Stimulated activated CD4-positive, alpha-beta T cell treated with anti-CD3 and anti-CD28 coated beads, Interleukin-12 subunit alpha, Interleukin-12 subunit beta, amount 100 ng/mL, for 24 hours (primary cell): ENCODE measurements at places on chromosomes 4 and X.
A peak's percentile ranks its signal among the peaks of the same experiment; 100 is the strongest.

DNA sequence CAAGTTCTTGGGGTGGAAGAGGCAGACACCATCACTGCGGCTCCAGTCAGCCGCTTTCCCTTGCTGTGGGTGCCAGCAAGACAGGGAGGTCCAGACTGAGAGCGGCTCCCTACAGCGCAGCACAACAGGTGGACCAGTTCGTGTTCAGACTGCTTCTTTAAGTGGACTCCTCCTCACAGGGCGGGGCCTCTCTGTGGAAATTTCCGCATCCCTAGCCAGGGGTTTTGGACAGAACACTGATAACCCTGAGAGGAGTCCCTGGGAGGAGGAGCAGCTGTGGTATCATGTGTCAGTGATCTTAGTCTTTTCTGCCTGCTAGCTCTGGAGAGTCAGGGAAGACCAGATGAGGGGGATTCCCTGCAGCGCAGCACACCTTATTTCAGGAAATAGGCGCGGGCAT lies 48.5 kb downstream of the MAGEC2 start:
- DNase-seq: no peak

- no peak for DNase-seq
Observed at GRCh38 chr4:36333303-36333877, 52.0 kb downstream of the DTHD1 start.

DNA sequence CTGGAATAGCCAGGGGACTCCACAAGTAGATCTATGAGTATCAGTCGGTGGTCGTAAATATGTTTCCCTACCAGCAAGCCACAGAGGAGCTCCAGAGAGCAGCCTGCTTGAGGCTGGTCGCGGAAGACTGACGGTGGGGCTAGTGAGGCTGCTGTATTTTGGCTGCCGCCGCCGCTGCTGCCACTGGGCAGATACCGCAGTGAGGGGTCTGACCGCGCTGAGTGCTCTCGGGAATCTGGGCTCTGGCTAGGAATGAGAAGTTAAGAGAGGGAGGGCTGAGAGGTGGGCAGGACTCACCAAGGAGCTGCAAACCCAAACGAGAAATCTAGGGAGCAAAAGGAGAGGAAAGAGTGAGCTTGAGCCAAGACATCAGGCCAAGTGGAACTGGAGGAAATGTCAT lies at the start of gene EXOC1L:
Gene EXOC1L, plus strand, starts transcription at position 157 of the 400 bp plus-strand sequence. Its CDS starts 237 bp downstream, at position 394.
- DNase-seq: no peak

- DNase-seq: no peak
Observed at GRCh38 chrX:19760345-19760744, 127.1 kb downstream of the SH3KBP1 start.

DNA sequence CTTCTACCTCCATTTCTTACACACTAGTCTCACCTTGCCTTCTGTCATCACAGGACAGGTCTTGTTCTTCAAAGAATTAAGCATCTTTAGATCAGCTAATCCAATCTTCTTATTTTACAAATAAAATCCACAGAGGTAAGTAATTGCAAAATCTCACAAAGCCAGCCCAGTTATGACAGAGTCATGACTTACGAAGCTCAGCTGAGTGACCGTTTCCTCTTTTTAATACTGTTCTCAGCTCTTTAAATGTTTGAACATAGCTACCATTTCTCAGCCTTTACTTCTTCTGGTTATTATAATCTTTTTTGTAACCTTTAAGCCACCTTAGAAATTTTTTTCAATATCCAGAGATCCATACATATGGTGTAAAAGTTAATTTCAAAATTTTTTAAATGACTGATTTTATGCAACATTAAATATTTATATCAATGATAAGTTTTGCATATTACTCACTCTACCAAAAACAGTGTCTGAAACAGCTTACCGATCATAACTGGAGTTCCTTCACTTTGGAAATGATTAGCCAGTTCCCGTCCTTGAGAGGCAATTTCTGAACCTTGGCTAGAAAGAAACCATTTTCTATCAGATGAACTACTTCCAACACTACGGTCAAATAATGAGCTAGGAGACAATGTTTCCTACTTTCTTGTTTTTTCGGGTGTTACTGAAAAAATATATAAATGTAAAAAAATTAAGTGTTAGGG lies 8.8 kb downstream of the ANKRD37 start:
- DNase-seq: no peak

DNA sequence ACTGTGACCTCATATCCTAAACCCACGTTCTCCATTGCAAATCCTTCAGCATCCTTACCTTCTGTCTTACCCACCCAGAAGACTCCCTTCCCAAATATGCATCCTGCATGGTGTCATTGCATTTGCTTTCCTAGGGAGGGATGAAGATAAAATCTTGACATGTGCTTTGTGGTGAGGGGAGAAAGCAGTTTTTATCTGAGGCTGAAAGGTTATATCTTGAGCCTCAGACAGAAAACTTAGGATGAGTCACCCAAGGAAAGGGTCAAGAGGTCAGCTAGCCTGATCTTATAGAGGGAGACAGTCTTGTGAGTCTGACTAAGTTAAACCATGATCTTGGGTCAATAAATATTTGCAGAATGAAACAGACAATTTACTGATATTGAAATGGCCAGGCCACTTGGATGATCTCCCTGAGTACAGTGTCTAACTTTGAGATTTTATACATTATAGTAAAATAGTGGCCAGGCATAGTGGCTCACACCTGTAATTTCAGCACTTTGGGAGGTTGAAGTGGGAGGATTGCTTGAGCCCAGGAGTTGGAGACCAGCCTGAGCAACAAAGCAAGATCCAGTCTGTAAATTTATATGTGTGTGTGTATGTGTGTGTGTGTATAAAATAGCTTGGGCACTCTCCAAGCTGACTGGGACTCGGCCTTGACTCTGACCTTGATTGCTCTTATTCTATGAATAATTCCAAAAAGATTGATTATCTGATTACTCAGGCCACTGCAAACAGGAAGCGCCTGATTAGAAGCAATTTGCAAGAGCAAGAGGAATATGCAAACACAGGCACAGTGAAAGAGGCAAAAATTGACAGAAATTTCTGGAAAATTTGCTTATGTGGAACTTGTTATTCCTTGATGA lies 15.4 kb upstream of the FAM9C start:
- no peak for DNase-seq

- DNase-seq: no peak
Observed at GRCh38 chrX:38649674-38650647, 88.6 kb downstream of the TSPAN7 start.

GRCh38 chrX:21986596-21986995 lies 45.5 kb upstream of the PHEX start:
- no peak for DNase-seq

GRCh38 chr4:11719879-11720278 lies 291.2 kb upstream of the HS3ST1 start:
- no peak for DNase-seq

- DNase-seq: no peak
Observed at GRCh38 chr4:153081693-153082092, 122.5 kb upstream of the TRIM2 start.

DNA sequence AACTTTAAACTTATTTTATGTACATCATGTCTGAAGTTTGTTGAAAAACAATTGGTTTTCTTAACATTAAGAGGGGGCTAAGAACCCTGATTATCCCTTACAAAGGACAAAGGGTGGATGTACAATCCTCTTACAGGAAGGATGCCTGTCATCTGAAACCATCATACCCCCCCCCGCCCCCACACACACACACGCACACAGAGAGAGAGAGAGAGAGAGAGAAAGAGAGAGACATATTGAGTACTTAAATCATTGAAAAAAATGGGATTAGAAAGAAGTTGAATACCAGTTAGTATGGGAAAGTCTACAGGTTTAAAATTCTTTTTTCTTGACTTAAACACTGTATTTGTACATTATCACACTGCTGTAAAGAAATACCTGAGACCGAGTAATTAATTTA lies 10.9 kb upstream of the PGM2 start:
- no peak for DNase-seq

- DNase-seq: no peak
Observed at GRCh38 chrX:43745938-43746721, 90.0 kb downstream of the MAOA start.

DNA sequence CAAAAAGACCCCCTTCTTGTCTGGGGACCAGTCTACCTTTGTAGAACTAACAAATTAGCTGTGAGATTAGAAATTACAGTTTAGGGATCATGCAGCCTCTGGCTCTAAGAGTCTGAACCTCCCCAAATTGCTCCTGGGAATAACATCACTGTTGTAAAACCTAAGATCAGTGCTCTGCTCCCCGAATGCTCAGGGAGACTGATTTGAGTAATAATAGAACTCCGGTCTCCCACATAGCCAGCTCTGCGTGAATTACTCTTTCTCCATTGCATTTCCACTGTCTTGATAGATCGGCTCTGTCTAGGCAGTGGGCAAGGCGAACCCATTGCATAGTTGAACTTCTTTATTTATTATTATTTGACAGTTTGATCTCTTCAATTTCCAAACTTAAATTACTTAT lies 160.8 kb upstream of the VCX3A start:
- DNase-seq: no peak

- DNase-seq: no peak
Observed at GRCh38 chr4:139304920-139305319, 2.6 kb upstream of the NDUFC1 start.

DNA sequence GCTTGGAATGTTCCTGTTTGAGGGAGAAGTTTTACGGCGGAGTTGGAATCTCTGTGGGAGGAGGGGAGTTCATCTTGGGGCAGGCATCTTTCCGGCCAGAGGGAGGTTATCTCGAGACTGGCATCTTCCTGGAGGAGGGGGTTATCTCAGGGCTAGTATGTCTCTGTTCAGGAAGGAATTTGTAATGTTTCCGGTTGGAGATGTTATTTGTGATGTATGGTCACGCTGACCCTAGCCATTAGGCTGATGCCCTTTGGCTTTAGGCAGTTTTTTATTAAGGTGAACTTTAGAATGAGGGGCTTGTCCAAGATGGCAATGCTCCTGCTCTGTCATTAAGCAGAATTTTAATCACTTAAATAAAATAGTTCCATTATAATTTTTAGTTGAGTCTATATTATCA lies 449.7 kb downstream of the PCDH10 start:
- no peak for DNase-seq

- DNase-seq: no peak
Observed at GRCh38 chrX:4182408-4182806, 469.0 kb upstream of the PRKX start.

- DNase-seq: no peak
Observed at GRCh38 chr4:73885574-73886267, 16.5 kb downstream of the CXCL1 start.

GRCh38 chrX:135596495-135596894 lies 76.0 kb downstream of the INTS6L start:
- peak; percentile 7 for DNase-seq

- no peak for DNase-seq
Observed at GRCh38 chr4:125736057-125736456, 421.3 kb downstream of the FAT4 start.

- no peak for DNase-seq
Observed at GRCh38 chrX:20668550-20668949, 401.8 kb upstream of the RPS6KA3 start.

DNA sequence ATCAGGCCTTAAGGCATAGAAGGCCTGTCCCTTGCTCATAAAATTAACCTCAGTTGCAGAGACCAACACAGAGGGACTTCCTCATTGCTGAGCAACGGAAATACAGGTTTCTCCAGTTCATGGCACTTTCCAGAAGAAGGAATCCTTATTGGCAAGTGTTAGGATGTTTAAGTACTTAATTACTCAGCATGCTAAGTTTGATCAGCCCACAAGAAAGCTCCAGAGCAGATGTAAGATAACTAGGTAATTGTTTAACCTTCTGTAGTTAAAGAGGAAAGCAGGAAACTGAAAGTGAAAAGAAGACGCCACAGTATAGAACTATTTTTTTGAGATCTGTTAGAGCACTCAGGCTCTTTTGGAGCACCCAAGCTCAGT lies 33.5 kb downstream of the SMS start:
- DNase-seq: no peak

- DNase-seq: no peak
Observed at GRCh38 chr4:139770361-139770760, 104.7 kb downstream of the MGST2 start.

DNA sequence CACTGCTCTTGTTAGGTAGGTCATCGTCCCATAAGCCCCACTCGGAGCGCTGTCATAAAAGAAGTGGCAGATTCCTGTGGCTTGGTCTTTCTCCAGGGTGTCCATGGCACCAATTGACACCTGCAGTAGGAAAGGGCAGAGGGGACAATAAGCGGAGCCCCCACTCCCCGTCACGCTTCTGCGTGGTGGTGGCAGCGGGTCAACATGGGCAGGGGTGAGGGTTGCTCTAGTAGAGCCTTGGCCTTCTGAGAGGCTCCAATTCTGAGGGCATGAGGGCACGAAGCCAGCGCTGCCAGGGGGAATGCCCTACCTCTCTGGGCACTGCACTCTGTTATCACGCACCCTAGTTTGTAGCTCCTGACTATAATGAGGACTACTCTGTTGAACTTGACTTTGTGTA lies 90.4 kb downstream of the PHKA2 start:
- no peak for DNase-seq

GRCh38 chrX:13367950-13368349 lies 48.1 kb upstream of the ATXN3L start:
- DNase-seq: no peak

GRCh38 chr4:54961357-54961975 lies 163.9 kb downstream of the KDR start:
- no peak for DNase-seq

- no peak for DNase-seq
Observed at GRCh38 chr4:111449657-111450056, 695.6 kb upstream of the FAM241A start.

GRCh38 chr4:85587952-85588351 lies 113.0 kb downstream of the ARHGAP24 start:
- DNase-seq: no peak

DNA sequence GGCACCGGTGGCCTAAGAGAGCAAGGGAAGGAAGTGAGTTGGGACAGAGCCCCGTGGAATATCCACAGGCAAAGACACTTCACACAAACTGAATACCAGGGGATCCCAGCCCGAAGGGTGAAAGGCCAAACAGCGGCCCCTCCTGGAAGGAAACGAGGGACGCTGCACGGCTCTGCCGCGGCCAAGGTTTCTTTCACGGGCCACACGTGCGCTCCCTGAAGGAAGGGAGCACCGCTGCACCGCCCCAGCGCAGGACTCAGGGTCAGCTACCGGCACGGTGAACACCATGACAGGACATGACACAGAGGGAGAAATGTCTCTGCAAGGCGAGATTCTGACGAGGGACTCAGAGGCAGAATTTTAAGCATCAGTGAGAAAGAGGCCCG lies 31.5 kb upstream of the GTPBP6 start:
- DNase-seq: no peak

DNA sequence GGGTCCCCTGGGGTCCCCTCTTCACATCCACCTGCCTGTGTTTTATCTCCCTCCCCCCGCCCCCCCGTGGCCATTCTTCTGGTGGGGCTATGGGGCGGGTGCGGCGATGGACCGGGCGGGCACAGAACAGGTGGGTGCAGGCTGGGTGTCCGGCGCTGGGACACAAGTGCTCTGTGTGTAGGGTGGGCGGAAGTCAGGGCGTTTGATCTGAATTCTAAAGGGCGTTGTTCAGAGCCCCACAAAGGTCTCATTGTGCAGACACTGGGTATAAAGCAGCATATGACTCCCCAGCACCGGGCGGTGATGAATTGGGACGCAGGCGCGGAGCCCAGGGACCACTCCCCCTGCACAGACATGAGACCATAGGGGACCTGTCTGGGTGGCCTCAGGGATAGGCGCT lies at the start of gene GJB1:
Gene GJB1, plus strand, starts transcription at position 296 of the 400 bp plus-strand sequence. CDS start 484 bp downstream, outside the sequence.
- DNase-seq: no peak

GRCh38 chrX:55638933-55639332 lies 15.7 kb downstream of the FOXR2 start:
- no peak for DNase-seq
